Occipital lobe (tissue), 3 donors: ENCODE measurements at places on chromosomes 7 and 10. TPM values are rescaled to one million over a fixed set of nuclear protein-coding genes. Genes with fewer than 3 reads are reported as not detected.

DNA sequence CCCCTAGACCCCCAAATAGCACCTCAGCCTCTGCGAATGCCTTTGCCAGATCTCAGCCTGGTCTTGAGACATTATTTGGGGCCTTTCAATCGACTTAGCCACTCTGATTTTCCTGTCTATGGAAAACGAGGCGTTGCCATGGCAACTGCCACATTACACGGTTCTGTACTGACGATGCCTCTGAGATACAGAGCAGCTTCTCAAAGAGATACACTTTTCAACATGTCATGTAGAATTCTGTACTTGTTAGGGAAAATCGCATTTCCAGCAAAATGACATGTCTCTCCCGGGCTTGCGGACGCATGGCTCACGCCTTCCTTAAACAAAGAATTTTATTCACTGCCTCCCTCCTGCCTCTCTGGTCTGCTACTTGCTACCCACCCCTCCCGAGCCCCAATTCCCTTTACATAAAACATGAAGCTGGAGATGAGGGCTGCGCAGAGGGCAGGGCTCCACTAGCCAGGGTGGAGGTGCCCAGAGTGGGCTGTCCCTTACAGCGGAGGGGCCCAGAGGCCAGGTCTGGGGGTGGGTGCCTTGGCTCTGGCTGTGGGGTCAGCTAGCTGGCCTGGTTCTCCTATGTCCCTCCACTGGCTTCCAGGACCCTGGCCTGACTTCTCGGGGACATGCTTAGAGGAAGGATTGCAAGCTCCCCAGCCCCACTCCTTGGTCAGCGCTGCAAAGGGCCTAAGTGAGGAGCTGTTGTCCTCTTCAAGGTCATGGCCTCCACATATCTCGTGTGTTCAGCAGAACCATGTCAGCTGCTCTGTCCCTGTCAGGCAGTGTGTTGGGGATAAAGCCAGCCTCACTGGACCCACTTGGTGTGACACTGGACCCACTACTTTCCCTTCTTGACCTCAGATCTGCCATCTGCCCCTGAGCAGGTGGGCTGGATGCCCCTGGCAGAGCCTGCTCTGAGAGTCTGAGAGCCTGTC, 342.5 kb downstream of the RPS24 start:
- DNase-seq, result no peak

GRCh38 chr7:55170335-55171069, 151.7 kb downstream of the EGFR start:
- DNase-seq, result no peak

GRCh38 chr10:31875608-31876007, 53.0 kb downstream of the ARHGAP12 start:
- DNase-seq, result no peak

DNA sequence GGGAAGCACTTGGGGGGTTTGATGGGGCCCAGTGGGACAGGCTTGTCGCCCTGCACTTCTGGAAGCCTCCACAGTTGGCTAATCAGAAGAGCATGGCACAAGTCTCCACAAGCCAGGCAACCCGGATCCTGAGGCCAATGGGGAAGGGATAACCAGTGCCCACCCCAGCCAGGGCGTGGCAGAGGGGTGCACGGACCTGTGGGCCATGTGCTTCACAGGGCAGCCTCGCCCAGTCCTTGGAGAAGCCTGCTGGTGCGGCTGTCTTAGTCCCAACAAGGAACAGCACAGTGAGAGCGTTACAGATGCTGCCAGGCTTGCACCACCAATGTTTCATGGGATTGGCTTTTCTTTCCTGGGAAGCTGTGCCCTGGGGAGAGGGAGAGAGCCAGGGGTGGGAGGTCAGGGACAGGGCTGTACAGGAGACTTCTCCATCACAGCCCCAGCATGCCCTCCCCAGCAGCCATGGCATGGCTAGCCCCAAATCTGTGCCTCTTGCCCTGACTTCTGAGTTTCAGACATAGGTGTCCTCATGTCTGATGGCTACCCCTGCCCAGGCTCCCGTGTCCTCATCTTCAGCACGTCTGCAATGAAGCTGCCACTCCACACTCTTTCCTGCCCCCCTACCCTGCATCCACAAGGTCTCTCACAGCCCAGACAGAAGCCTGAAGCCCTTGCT, 116.0 kb downstream of the PTPN20 start:
- DNase-seq, result no peak

Gene JAKMIP3
- 4.8 TPM for total RNA-seq

- DNase-seq, result no peak
Measured at GRCh38 chr10:86974484-86974883, 6.2 kb downstream of the ADIRF start.

GRCh38 chr7:12337095-12337494, 66.6 kb downstream of the VWDE start:
- no peak for DNase-seq

DNA sequence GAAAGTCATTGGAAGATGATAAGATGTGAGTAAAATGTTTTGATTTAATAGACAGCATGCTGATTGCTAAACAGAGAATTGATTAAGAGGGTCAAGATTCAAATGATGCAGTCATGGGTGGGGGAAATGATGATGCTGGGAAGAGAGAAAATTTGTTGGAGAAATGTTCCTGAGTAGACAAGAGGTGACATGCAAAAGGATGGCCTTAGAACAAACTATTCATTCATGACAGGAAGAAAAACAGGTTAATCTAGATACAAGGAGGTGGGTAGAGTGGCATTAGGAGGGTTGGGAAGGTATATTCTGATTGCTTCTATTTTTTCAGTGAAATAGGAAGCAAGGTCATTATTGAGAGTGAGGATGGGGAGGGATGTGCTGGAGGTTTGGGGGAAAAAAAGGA, 146.7 kb downstream of the SEM1 start:
- DNase-seq, result no peak

DNA sequence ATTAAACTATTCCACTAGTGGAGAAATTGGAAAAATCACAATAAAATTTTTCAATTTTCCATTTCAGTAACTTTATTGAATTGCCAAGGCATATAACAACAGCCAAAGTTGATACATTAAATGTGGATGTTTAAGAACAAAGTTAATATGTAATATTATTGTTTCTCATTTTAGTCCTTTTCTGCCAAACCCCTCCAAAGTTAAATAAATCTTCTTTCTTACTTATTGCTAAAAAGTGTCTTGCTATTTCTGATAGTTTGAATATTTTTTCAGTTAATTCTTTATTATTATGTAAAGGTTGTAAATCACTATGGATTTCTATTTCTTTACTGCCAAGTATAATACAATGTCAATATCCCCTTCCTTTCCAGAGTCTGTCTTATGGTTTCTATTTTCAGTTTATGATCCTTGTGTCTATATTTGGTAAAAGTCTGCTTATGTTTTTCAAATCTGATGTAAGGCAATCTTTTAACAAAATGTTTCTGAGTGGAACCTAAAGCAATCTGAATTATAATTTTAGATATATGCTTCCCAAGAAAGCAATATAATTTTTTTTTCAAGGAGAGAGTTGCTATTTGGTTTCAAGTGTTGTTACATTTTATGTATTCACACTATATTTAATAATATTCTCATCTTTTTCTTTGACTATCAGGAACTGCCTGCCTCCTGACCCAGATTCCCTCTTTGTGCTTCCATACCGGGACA, 80.3 kb upstream of the RHOBTB1 start:
- no peak for DNase-seq

DNA sequence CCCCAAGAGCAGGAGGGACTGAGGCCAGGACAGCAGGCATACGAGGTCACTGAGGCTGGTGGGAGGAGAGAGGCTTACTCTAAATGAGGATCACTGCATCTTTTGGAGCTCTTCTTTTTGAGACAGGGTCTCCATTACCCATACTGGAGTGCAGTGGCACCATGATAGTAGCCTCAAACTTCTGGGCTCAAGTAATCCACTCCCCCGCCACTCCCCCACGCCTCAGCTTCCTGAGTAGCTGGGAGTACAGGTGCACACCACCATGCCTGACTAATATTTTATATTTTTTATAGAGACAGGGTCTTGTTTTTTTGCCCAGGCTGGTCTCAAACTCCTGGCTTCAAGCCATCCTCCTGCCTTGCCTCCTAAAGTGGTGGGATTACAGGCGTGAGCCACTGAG, 25.8 kb downstream of the OGDH start:
- no peak for DNase-seq

Gene GIMAP1
- total RNA-seq, result 0.94 TPM

GRCh38 chr7:19920166-19920565, 146.7 kb upstream of the TMEM196 start:
- DNase-seq, result no peak

Gene ADARB2
- 4.8 TPM for total RNA-seq

GRCh38 chr10:71333129-71333887, 14.2 kb downstream of the SLC29A3 start:
- DNase-seq, result no peak

GRCh38 chr7:7498856-7499255, 36.8 kb downstream of the COL28A1 start:
- no peak for DNase-seq

Gene RASSF4
- total RNA-seq, result 7.2 TPM

- no peak for DNase-seq
Measured at GRCh38 chr10:13945390-13946208, 358.8 kb downstream of the PRPF18 start.

DNA sequence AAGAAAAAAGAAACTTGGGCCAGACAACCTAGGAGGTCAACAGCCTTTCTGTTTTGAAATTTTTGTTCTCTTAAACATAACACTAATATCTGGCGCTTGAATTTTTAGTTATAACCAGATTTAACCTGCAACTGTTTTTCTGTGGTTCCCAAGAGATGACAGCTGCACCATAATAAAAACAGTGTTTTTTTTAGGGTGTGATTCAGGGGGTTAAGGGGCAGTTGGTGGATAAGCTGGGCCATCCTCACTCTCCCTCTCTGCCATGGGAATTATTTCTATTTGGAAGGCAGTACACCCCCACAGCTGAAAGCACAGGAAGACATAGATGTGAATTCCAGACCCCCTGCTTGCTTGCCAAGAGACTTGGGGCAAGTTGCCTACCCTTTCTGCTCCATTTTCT, 20.1 kb upstream of the TM9SF3 start:
- DNase-seq, result no peak

- DNase-seq, result no peak
Measured at GRCh38 chr10:19247843-19248242, 199.2 kb downstream of the MALRD1 start.

Gene GATA3
- total RNA-seq, result not detected

DNA sequence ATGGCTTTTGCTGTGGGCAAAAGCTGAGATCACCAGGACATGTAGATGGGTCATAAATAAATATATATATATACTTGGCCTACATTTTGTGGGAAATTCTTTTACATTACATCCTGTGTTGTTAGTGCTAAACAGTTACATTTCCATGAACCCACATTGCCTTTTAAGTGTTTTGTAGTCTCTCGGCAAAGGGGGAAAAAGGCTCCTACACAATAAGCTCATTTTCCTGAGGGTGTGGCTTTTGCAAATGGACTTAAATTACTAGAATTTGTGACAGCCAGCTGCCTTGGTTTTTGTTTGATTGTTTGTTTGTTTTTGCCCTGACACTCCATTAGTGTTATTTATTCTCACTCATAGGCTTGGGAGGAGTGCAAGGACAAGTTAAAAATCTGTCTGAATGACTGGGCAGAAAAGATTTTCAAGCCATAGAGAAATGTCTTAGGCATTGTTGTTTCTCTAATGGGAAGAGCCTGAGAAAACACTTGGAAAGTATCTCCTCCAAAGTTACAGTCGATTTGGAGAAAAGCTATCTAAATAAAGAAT, 128.8 kb downstream of the DGKB start:
- DNase-seq, result no peak

Gene CXCL12
- 19.0 TPM for total RNA-seq

GRCh38 chr7:4203626-4204512, 478.2 kb upstream of the FOXK1 start:
- DNase-seq, result no peak

DNA sequence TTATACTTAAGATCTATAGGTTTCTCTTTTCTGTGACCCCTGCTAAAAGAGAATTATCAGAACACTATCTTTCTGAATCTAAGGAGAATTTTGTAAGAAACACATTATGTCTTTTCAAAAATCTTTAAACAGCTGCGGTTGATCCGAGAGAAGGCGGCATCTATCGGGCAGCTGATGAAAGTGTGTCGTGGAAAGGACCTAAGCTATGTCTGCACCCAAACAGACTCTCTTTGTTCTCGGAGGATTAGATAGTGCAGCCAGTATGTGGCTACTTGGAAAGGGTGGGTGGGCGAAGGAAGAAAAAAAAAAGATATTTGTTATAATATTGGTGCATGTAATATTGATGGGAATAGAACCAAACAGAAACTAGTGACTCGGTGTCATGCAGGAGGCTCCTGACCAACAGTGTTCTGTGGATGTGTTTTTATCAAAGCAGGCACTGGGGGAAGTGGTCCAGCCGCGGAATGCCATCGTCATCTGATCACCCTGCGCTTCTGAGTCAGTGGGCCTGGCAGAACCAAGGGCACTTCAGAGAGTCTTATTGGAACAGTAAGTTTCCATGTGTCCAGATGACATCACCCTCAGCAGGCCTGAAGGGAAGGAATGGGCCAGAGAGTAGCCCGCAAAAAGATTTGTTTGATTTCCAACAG, 509.7 kb upstream of the AKR1E2 start:
- no peak for DNase-seq

Gene AP1S1
- total RNA-seq, result 93.4 TPM

DNA sequence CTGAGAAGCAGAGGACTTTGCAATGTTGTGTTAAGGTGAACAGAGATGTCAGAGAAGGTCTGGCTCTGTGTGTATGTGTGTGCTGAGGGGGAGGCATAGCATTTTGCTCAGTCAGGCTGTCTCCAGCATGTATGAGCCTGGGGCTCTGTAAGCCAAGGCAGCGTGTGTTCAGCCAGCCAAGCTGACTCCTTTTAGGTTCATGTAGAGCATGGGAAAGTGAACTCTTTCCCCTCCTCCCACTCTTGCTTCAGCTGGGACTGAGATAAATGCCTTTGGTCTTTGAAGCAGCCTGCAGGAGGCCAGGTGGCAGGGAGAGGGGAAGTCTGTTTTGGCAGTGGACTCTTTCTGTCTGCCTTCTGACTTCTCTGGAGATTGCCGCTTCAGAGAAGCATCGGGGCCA, 3.8 kb downstream of the SFXN2 start:
- DNase-seq, result no peak

DNA sequence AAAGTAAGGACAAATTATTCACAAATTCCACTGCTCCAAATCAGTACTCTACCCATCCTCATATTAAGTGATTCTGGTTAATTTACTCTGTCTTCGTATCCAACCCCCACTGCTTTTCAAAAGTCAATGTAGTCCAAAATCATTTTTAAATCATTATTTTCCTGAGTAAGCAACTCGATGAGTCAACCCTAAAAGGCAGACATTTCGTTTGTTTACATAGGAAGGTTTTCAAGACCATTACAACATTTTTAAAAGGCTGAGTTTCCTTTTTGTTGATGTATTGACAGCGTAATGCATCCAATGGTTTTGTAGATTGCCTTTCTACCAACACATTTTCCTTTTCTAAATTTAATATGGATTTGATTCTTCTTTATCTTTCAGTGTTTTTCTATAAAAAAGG, 523.0 kb upstream of the ANKRD30A start:
- no peak for DNase-seq

Gene SPDYE16
- not detected for total RNA-seq

- no peak for DNase-seq
Measured at GRCh38 chr7:21076054-21076453, 289.4 kb upstream of the SP8 start.
